ENCODE measurements at places on chromosomes 11 and 22. TPM values are rescaled to one million over a fixed set of nuclear protein-coding genes. Genes with fewer than 3 reads are reported as not detected.

The UPK2 gene
- not detected for total RNA-seq

The CD3E gene
- not detected for total RNA-seq

The SYT7 gene
- total RNA-seq: 0.53 TPM

The ZP1 gene
- 0.12 TPM for total RNA-seq

The B3GAT1 gene
- total RNA-seq: not detected

The MAPK8IP2 gene
- 0.12 TPM for total RNA-seq

The MPEG1 gene
- not detected for total RNA-seq

The TIMP3 gene
- total RNA-seq: 62.1 TPM

The ADM2 gene
- total RNA-seq: 1.6 TPM

The RASGRP2 gene
- 0.23 TPM for total RNA-seq

The CD248 gene
- total RNA-seq: 2.6 TPM

The CALCA gene
- total RNA-seq: not detected

The TTC36 gene
- not detected for total RNA-seq

The KIAA1671 gene
- 17.3 TPM for total RNA-seq

The MYO18B gene
- under 0.01 TPM for total RNA-seq

The SLC16A8 gene
- 0.15 TPM for total RNA-seq

The GALNT18 gene
- total RNA-seq: 1.2 TPM

The CCDC116 gene
- total RNA-seq: 0.08 TPM

The RBMXL2 gene
- total RNA-seq: 0.08 TPM

The B4GALNT4 gene
- total RNA-seq: 1.1 TPM

The PDGFD gene
- 61.0 TPM for total RNA-seq

The OLFML1 gene
- 0.15 TPM for total RNA-seq

The SLC5A1 gene
- not detected for total RNA-seq

The PTPN5 gene
- total RNA-seq: not detected

The UBQLN3 gene
- not detected for total RNA-seq

The YPEL4 gene
- total RNA-seq: 2.8 TPM

The MFRP gene
- total RNA-seq: not detected

The SCGB1D2 gene
- not detected for total RNA-seq

The KCNJ5 gene
- total RNA-seq: 0.12 TPM

The MTFP1 gene
- total RNA-seq: 11.4 TPM

The GSTP1 gene
- total RNA-seq: 443 TPM

The HEPACAM gene
- total RNA-seq: not detected

The KCNE3 gene
- total RNA-seq: 0.15 TPM

The SPI1 gene
- not detected for total RNA-seq

The CYP2D6 gene
- 0.12 TPM for total RNA-seq

The SLC22A8 gene
- total RNA-seq: not detected

The BRSK2 gene
- total RNA-seq: 0.23 TPM

The CATSPER1 gene
- 0.68 TPM for total RNA-seq

The OR10A2 gene
- total RNA-seq: not detected

The ACR gene
- total RNA-seq: not detected

The TSPAN18 gene
- 0.70 TPM for total RNA-seq

The RAG1 gene
- total RNA-seq: 0.12 TPM

The OR8B2 gene
- total RNA-seq: not detected

The ART1 gene
- not detected for total RNA-seq

The PNPLA5 gene
- total RNA-seq: not detected

The OR4D5 gene
- not detected for total RNA-seq

The IL18 gene
- total RNA-seq: 0.08 TPM

The CRY2 gene
- total RNA-seq: 9.2 TPM
